ENCODE measurements at places on chromosomes 6 and 20.
A peak's percentile ranks its signal among the peaks of the same experiment; 100 is the strongest.

GRCh38 chr6:159836718-159837490 is 36.8 kb downstream of the PNLDC1 start:
- no peak for DNase-seq

GRCh38 chr6:35919827-35920751 is 809 bp downstream of the SRPK1 start:
- peak; percentile 63 for DNase-seq

DNA sequence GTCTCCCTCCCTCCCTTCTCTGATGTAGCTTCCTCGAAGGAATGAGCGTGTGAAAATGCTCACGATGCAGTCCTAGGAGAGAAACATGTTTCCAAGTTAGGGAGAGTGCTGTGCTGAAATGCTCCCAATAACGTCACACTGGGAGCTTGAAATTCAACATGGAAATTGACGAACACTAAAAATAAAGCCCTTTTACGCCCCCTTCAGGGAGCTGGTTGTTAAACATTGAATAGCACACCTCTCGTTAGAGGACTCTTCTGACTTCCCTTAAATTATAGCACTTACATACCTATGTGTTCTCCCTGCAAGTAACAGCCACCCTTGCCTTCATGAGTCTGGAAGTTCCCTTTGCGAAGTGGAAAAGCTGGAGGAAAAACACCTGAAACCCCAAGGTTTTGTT is 88.6 kb downstream of the BFSP1 start:
- DNase-seq = no peak

GRCh38 chr6:3900744-3901336 is 51.7 kb downstream of the FAM50B start:
- no peak for DNase-seq

DNA sequence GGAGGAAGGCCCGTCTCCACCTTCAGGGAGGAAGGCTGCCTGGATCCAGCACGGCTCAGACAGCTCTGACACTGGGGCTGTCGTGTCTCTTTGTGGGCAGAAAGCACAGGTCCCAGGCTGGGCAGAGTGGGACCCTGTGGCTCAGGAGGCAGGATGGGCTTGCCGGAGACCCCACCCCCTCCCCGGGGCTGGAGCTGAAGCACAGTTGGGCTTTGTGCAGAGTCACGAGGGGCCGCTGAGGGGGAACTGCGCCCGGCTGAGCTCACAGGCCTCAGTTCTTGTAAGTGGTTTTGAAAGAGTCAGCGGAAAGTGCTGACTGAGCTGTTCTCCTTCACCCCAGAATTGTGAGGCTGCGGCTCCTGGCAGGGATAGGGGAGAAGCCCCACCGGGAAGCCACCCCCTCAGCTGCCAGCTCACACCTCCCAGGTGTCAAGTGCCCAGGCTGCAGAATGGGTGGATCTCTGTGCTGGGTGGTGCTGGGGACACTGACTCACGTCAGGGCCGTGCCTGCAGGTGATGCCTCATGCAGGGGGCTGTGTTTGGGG is 145.5 kb upstream of the RNF24 start:
- DNase-seq = peak; percentile 64

- no peak for DNase-seq
Measured at GRCh38 chr20:11281240-11281639, 607.4 kb upstream of the JAG1 start.

GRCh38 chr20:7728338-7728737 is 211.9 kb downstream of the HAO1 start:
- no peak for DNase-seq

DNA sequence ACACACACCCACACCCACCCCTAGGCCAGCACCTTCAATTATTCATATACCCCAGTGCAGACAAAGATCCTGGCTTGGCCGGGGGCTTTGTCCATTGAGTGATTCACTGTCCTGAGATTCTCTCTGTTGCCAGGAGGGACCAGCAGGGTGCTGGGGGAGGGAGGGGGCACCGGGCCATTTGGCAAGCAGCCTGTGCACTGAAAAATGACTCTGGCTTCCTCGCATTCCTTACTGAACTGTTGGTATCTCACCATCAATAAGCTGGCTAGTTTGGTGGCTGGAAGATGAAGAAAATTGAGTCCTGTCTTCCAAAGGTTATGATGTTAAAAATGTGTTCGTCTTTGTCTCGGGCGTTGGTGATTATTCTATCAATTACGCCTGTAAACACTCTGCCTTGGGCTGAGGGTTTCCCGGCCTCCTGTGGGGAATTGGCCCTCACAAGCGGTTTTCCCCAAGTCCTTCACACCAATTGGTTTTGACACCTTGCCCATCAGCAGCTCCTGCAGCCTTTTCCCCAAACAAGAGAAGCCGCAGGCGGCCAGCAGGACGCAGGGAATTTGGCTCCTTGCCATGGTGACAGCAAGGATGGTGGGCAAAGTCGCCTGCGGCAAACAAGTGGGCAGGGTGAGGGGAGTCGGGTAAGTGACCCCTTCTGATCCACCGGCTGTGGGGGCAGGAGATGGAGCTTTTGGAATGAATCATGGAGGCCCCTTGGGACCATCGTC is 4.9 kb downstream of the VSTM2L start:
- DNase-seq = no peak

- DNase-seq = no peak
Measured at GRCh38 chr6:139970591-139970991, 596.1 kb upstream of the CITED2 start.

DNA sequence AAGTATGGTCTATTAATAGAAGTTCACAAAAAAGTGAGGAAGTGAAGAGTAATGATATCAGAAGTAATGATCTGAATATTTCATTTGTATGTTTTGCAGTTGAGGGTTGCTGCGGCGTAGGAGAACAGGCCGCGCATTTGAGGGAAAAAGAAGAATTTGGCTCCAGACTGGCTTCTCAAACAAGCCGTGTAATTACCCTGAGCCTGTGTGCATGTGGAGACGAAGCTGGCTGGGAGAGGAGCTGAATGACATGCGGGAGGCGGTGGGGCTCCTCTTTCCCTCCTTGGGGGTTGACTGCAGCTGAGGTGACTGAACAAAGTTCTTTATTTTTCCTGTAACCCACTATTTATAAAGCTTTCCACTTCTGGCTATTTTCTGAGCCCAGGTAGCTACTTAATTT is 115.5 kb upstream of the AFDN start:
- no peak for DNase-seq

- peak; percentile 52 for DNase-seq
Measured at GRCh38 chr6:89411145-89412070, 665 bp downstream of the RRAGD start.

GRCh38 chr20:59055302-59055701 is 12.7 kb upstream of the PRELID3B start:
- DNase-seq = no peak

DNA sequence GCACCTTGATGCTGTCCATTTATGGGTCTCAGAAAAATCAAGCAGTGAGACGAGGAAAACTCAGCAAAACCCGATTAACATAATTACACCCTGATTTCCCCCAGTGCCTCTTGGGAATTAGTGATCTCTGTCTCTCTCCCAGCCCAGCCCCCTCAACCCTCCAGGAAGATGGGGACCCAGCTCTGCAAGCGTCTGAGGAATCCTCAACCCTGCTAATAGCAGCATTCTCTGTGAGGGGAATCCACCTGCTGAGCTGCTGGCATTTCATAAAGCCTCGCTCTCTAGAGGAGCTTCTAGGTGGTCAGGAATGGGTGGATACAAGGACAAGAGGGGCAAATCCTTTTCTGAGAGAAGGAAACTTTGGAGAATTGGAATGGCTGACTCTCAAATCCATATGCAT is 13.9 kb downstream of the NR2E1 start:
- DNase-seq = no peak

- no peak for DNase-seq
Measured at GRCh38 chr6:75494290-75494689, 690 bp upstream of the FILIP1 start.

DNA sequence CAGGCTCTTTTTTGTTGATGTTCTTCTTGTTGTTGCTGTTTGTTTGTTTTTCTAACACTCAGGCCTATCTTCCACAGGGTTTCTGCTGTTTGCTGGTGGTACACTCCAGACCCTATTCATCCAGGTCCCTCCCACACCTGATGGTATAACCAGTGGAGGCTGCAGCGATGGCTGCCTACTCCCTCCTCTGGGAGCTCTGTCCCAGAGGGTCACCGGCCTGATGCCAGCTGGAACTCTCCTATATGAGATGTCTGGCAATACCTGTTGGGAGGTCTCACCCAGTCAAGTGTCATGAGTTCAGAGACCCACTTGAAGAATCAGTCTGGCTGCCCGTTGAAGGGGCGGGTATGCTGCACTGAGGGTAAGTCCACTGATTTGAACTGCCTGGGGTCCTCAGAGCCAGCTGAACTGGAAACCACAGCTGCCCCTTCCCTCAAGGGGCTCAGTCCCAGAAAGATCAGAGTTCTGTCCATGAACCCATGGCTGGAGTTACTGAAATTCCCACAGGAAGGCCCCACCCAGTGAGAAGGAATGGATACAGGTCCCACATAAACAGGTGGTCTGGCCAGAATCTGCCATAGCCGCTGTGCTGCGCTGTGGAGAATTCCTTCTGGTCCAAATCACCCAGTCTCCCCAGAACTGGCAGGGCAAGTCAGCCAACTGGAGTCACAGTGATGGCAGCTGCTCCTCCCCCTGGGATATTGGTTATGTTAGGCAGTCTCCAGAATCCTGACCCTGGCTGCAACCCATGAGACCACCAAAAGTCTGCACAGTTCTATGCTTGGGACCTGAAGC is 664.4 kb downstream of the FRK start:
- no peak for DNase-seq

- no peak for DNase-seq
Measured at GRCh38 chr20:56865055-56865454, 235.9 kb downstream of the TFAP2C start.

DNA sequence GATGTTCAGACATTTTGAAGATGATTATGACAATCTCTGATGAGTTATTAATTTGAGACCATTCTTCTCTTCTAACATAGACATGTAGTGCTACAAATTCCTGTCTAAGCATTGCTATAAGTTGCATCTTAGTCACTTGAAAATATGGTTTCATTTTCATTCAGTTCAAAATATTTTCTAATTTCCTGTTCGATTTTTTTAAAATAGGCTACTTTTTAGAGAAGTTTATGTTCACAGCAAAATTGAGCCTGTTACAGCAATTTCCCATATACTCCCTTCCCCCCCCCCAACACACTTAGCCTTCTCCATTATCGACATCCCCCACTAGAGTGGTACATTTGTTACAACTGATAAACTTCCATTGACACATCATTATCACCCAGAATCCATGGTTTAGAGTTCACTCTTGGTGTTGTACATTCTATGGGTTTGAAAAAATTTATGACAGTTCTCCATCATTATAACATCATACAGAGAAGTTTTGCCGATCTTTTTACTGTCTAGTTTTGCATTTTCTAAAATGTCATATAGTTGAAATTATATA is 31.2 kb downstream of the PLAGL1 start:
- DNase-seq = no peak

- no peak for DNase-seq
Measured at GRCh38 chr20:8724884-8725283, 344.0 kb upstream of the PLCB4 start.

DNA sequence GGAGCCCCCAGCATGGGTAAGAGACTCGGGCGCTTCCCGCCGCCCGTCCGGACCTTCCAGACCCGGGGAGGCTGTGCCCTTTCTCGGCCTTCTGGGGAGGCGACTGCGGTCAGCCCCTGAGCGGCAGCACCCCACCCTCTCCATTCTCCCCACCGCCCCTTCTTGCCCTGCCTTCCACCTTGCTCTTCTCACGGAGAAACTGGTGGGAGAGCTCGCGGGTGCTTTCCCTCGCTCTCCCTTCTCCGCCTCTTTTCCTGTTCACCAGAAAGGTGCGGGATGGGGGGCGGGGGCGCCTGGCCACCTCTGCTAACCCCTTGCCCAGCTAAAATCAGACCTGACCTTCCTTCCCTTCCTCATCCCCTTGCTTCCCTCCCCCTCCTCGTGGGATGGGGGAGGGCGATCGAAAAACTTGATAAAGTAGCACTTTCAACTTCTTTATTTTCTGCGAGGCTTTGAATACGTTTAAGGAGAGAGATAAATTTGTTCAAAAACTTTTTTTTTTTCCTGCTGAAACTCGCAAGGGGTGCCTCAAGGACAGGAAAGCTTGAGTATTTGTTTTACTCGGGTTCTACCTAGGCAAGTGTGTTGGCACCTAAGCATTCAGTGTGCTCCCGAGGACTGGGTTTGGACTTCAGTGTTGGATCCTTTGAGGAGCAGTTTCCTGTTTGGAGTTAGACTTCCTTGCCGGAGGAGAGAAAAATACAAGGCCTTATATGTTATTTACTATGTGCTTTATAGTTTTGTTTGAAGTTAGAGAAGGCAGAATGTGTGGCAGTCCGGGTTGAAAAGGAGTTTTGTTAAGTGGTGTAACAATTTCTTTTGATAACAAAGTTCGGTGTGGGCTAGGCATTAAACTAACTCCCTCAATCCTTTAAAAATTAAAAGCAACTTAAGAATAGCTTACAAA is 897 bp downstream of the CD2AP start:
- DNase-seq = no peak

DNA sequence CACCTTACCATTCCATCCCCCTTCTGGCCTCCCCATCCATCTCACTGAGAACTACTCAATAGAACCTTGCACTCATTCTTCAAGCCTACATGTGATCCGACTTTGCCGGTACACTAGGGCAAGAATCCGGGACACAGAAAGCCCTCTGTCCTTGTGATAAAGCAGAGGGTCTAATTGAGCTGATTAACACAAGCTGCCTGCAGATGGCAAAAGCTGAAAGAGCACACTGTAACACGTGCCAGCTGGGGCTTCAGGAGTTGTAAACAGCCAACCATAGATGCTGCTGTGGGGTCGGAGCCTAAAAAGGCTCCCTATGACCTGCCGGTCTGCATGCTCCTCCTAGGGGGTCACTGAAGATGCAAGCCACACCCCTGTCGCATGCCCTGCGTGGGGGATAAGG is 124.1 kb downstream of the RNF144B start:
- no peak for DNase-seq

GRCh38 chr6:100404051-100404450 is 60.7 kb downstream of the SIM1 start:
- no peak for DNase-seq

GRCh38 chr20:60820918-60821317 is 431.1 kb upstream of the CDH4 start:
- DNase-seq = peak; percentile 37

GRCh38 chr20:18635380-18635779 is 47.5 kb downstream of the DTD1 start:
- no peak for DNase-seq
